Stimulated activated CD8-positive, alpha-beta memory T cell treated with anti-CD3 and anti-CD28 coated beads, Interleukin-2, amount 100 ng/mL, for 1 hour (primary cell): ENCODE measurements at places on chromosomes 3 and 15.
A peak's percentile ranks its signal among the peaks of the same experiment; 100 is the strongest.

DNA sequence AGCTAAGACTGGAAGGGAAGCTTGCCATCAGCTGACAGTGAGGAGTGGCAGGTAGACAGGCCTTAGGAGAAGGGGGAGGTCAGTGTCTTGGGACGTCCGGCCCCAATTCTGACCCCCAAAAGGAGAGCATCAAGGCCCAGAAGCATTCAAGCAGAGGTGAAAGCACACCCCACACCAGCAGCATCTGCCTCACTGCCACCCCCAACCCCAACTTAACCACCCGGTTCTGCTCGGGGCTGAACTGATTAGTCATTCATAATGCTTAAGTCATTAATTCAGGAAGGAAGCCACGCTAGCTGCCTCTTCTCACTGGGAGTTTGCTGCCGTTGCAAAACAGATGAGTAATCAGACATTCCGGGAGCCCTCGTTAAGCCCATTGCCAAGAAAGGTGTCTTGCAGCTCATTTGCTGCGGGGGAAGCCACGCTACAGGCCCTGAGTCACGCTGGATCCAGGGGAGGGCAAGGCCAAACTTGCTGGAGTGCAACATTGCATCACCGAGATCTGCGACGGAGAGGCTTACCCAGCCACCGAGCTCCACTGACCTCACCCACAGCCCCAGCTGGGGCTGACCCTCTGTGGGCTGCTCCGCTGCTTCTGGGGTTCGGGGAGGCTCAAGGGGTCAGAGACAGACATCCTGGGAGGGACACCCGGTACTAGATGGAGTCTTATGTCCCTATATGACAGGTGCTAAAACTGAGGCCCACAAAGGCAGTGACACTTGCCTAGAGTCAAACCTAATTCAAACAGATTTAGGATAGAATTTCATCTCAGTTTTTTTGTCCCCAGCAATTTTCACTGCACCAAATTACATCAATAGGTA, 46.4 kb upstream of the HES1 start:
- no peak for DNase-seq

- no peak for DNase-seq
These were observed 143.2 kb downstream of the FAM43A start for GRCh38 chr3:194828926-194829325.

GRCh38 chr3:120093119-120093910, 932 bp downstream of the GSK3B start:
- DNase-seq, result no peak

GRCh38 chr15:92848852-92849598, 51.1 kb upstream of the CHD2 start:
- peak; percentile 1 for DNase-seq

DNA sequence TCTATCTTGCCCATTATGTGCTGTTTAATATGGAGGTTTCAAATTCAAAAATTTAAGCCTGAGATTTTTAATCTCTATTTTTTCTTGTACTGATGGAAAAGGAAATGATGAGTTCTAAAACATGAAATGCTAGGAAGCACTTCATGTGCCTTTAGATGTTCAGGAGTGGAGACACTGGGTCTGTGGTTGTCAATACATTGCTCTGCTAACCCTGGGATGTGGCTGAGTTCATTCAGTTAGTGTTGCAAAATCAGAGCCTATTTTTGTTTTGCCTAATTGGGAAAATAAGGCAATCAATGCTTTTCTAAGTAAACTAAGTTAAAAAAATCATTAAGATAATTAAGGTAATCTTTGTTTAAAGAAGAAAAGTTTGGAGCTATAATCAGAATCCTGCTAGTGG, 83.1 kb downstream of the DIPK2A start:
- DNase-seq, result no peak

GRCh38 chr3:186411994-186412393, 50.0 kb upstream of the DGKG start:
- no peak for DNase-seq

GRCh38 chr15:60585743-60586708, 107.1 kb upstream of the ICE2 start:
- DNase-seq, result no peak

DNA sequence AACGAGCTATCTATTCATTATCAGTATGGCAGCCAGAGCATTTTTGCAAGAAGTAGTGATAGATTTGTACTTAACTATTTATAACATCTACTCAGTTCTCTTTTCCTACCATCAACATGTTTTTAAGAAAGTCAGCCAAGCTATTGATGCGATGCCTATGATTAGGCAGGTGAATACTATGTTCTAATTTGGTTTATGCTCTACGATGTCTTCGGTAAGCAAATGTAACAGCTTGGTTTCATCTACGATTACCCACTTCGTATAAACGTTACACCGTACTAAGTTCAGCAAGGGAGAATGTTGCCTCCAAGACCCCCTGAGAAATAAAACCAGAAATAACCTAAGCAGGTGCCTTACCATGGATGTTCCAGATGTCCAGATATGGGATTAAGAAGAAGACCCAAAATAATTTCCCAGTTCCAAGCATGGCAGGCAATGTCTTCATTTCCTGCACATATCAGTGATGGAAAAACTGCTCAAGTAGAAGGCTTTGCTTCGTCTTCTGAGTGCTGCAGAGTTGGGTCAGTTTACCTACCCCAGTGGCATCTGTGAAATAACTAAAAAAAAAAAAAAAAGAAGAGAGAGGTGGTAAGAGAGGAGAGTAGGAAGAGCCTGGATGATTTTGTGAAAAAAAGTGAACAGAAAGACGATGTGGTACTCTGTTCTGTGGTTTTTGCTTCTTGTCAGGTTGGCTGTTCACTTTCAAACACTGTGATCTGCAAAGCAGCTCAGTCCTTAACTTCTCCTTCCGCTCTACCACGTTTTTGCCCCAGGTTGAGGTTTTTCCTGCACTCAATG, at the start of gene BTLA:
TSS of gene BTLA (minus strand) at position 559 of the 798 bp plus-strand sequence. CDS start at position 445, 114 bp downstream.
- DNase-seq, result no peak

DNA sequence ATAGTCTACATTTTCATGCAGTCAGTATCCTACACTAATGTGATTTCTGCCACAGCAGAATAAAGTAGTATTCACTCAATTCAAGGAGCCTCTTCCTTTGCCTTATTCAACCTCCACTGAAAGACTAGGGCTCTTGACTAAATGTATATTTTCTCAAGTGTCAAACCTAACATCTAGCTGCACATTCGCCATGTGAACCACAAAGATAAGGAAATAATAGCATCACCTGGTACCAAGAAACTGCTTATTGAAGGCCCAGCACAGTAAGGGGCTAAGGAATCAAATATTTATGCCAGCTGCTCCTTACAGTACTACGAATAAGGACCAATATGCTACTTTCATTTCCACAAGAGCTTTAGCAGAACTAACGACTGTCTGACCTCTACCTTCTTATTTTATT, 1.3 kb downstream of the SRP14 start:
- no peak for DNase-seq

DNA sequence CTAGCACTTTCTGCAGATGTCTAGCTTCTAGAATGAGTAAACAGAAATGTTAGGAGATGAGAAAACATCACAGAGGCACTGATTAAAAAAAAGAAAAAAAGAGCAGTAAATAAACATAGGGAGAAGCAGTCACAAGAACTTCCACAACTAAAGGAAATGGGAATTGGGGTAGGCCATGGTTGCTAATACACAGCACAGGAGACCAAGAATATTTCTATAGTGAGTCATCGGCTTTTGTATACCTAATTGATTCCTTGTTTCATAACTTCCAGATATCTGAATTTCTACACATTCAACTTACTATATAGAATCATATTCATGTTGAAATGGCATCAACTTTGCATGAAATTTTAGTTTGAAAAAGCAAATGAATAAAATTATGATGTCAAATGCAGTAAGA, 47.3 kb upstream of the TCF12 start:
- DNase-seq, result no peak

GRCh38 chr15:59594493-59594942, 17.1 kb upstream of the GCNT3 start:
- DNase-seq, result no peak
